Keratinocyte (primary cell): ENCODE measurements at places on chromosomes 7 and 10.
A peak's percentile ranks its signal among the peaks of the same experiment; 100 is the strongest.

GRCh38 chr7:50835156-50835555, 52.5 kb upstream of the GRB10 start:
- no peak overlapping the region for H3K4me3 ChIP-seq
- peaks cover 42% of the 10 kb centered on the region for H3K27me3 ChIP-seq
- no peaks in the 10 kb centered on the region for H3K36me3 ChIP-seq

GRCh38 chr10:103678178-103678526, 177.2 kb downstream of the SH3PXD2A start:
- DNase-seq: no peak
- peaks cover 36% of the 10 kb centered on the region for H3K4me1 ChIP-seq
- peak overlapping the region; percentile 75 for H3K27ac ChIP-seq

DNA sequence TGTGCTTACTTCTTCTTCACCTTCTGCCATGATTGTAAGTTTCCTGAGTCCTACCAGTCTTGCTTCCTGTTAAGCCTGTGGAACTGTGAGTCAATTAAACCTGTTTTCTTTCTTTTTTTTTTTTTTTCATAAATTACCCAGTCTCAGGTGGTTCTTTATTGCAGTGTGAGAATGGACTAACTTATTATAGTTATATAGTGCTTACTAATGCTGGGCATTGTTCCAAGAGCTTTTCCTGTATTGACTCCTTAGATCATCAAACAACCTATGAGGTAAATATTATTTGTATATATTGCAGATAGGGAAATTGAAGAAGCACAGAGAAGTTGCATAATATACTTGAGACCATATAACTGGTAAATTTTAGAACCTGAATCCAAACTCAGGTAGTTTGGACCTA, 98.1 kb downstream of the MBL2 start:
- no peak for DNase-seq
- no peak overlapping the region for H3K27ac ChIP-seq
- no peaks in the 10 kb centered on the region for H3K4me1 ChIP-seq
- no peaks in the 10 kb centered on the region for H3K36me3 ChIP-seq
- H3K4me3 ChIP-seq: no peak overlapping the region
- H3K27me3 ChIP-seq: no peaks in the 10 kb centered on the region

- peaks cover 4% of the 10 kb centered on the region for H3K4me1 ChIP-seq
- H3K27ac ChIP-seq: no peak overlapping the region
- H3K4me3 ChIP-seq: no peak overlapping the region
- H3K36me3 ChIP-seq: no peaks in the 10 kb centered on the region
- peak; percentile 45 for DNase-seq
- H3K27me3 ChIP-seq: no peaks in the 10 kb centered on the region
Measured at GRCh38 chr10:20598590-20598989, 298.5 kb downstream of the NEBL start.

DNA sequence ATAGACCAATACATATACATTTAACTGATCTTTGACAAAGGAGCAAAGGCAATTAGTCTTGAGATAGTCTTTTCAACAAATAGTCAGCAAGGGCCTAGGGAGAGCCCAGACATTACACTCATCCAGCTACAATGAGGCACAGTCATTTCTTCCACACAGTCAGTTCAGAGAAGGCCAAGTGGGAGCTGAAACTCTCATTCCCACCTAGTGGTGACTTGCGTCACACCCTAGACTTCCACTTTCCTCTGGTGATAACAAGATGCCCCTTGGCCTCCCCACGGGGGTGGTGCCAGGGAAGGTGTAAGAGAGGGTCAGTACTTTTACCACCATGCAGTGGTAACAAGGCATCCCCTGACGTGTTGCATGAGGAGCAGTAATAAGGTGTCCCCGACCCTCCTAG, 8.0 kb downstream of the FRMPD2 start:
- H3K27ac ChIP-seq: no peak overlapping the region
- H3K4me3 ChIP-seq: no peak overlapping the region
- peaks cover 8% of the 10 kb centered on the region for H3K27me3 ChIP-seq
- DNase-seq: no peak

DNA sequence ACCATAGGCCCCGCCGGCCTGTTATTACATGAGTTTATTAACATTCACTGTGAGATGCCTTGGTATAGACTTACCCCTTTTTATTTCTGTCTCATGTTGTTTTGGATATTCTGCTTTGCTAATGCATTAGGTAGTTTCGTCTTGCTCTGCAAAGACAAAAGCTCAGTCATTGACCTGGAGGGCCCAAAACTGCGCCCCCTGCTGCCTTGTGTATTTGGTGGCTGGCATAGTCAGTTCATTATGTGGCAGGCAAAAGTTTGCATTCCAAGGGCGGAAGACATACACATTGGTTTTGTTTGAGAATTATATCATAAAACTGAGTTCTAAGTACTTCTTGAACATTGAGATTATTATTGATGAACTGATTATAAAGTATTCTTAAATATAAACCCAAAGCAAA, 372.5 kb downstream of the SDK1 start:
- no peaks in the 10 kb centered on the region for H3K4me1 ChIP-seq
- no peaks in the 10 kb centered on the region for H3K27me3 ChIP-seq
- no peak overlapping the region for H3K27ac ChIP-seq
- DNase-seq: no peak

GRCh38 chr10:955820-956217, 24.3 kb upstream of the LARP4B start:
- DNase-seq: no peak
- no peaks in the 10 kb centered on the region for H3K4me1 ChIP-seq
- H3K4me3 ChIP-seq: no peak overlapping the region
- no peaks in the 10 kb centered on the region for H3K36me3 ChIP-seq
- no peak overlapping the region for H3K27ac ChIP-seq

GRCh38 chr10:71840177-71840957, 10.7 kb downstream of the PSAP start:
- no peak for DNase-seq
- H3K4me3 ChIP-seq: no peak overlapping the region
- peaks cover 3% of the 10 kb centered on the region for H3K36me3 ChIP-seq
- H3K27ac ChIP-seq: no peak overlapping the region
- no peaks in the 10 kb centered on the region for H3K27me3 ChIP-seq
- peaks cover 52% of the 10 kb centered on the region for H3K4me1 ChIP-seq

DNA sequence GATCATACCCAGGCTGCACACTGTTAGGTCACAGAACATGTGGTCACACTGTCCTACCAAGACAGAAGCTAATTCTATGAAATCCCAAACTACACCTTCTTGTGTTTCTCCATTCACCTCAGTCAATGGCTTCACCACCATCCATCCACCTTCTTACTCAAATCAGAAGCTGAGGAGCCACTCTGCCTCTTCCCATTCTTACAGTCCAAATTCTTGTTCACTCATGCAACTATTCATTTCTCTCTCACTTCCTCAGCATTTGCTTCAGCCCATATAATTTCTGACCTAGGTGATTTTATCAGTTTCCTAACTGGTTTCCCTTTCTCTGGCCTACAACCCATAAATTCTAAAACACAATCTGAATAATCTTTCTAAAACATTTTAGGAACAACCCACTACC, 229.2 kb downstream of the LRRN3 start:
- H3K36me3 ChIP-seq: no peaks in the 10 kb centered on the region
- DNase-seq: no peak
- H3K4me1 ChIP-seq: no peaks in the 10 kb centered on the region
- no peak overlapping the region for H3K27ac ChIP-seq
- no peaks in the 10 kb centered on the region for H3K27me3 ChIP-seq

- no peak overlapping the region for H3K27ac ChIP-seq
- no peak for DNase-seq
- no peaks in the 10 kb centered on the region for H3K4me1 ChIP-seq
- H3K36me3 ChIP-seq: no peaks in the 10 kb centered on the region
- H3K27me3 ChIP-seq: peaks cover 42% of the 10 kb centered on the region
Measured at GRCh38 chr7:142796501-142797390, 26.0 kb downstream of the PRSS2 start.

- peaks cover 4% of the 10 kb centered on the region for H3K27me3 ChIP-seq
- no peak within 1 kb of the TSS for H3K4me3 ChIP-seq
- H3K4me1 ChIP-seq: peaks cover 3% of the 10 kb centered on the region
- H3K36me3 ChIP-seq: no peaks in the 10 kb centered on the region
- no peak for DNase-seq
- H3K27ac ChIP-seq: no peak within 1 kb of the TSS
Measured at GRCh38 chr7:151047976-151048815, at the start of gene ASIC3. TSS of gene ASIC3 (plus strand) at chr7:151048531. CDS start at chr7:151048886, 355 bp downstream.

DNA sequence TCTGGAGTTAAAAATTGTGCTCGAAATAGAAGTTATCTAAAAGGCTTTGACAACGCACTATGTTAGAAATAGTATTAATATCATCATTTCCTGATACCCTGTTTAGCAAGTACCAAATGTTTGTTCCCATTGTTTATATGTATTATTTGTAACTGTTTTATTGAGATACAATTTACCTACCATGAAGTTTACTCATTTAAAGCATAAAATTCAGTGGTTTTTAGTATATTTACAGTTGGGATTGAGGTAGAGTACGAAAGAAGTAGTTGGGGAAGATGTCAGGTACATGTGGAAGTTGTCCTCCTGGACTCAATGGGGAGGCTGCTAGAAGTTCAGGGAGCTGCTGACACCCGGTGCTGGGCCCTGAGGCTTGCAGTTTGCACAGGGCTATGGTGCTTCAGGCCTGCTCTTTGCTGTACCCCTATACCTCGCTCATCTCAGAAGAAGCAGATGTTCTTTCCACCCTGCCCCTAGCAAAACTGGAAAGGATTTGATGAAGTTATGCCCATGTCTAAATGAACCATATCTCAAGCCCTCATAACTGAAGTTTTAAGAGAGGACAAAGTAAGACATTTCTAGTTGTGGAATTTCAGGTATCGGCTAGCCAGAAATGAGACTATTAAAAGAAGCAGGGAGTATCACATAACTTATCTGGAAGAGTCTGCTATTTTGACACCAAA, 25.2 kb upstream of the WNT16 start:
- H3K36me3 ChIP-seq: no peaks in the 10 kb centered on the region
- no peak for DNase-seq
- no peak overlapping the region for H3K27ac ChIP-seq

- H3K36me3 ChIP-seq: no peaks in the 10 kb centered on the region
- H3K4me1 ChIP-seq: no peaks in the 10 kb centered on the region
- no peak for DNase-seq
- H3K4me3 ChIP-seq: no peak overlapping the region
- no peak overlapping the region for H3K27ac ChIP-seq
Measured at GRCh38 chr7:114741911-114742310, 180.0 kb upstream of the MDFIC start.

DNA sequence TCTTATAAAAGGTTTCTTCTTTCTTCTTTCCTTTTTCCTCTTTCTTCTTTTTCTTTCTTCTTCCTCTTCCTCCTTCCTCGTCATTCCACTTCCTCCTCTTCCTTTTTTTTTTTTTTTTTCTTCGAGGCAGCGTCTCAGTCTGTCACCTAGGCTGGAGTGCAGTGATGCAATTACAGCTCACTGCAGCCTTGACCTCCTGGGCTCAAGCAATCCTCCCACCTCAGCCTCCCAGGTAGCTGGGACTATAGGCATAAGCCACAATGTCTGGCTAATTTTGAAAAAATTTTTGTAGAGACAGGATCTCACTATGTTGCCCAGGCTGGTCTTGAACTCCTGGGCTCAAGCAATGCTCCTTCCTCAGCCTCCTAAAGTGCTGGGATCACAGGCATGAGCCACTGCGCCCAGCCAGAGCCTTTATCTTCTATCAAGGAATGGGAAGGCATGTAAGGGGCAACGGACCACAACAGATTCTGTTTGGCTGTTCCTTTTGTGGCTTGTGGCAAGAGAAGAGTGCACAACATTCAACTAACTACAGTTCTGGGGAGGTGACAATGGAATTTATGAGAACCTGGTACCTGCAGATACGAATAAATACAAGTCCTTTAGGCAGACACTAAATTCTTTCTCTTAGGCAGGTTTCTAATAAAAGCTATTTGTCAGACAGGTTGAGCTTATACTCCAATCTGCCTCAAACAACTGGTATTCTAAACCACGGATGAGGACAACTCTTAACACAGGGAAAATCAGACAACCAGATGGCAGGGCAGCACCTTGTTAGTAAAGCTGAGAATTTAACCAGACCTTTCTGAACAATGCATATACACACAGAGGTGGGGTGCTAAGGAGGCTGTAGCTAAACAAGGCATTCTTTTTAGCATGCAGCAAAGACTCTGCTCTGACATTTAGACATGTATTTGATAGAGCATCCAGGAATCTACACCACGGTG, 100.3 kb downstream of the DOCK4 start:
- no peak for DNase-seq
- no peaks in the 10 kb centered on the region for H3K36me3 ChIP-seq
- no peaks in the 10 kb centered on the region for H3K27me3 ChIP-seq

DNA sequence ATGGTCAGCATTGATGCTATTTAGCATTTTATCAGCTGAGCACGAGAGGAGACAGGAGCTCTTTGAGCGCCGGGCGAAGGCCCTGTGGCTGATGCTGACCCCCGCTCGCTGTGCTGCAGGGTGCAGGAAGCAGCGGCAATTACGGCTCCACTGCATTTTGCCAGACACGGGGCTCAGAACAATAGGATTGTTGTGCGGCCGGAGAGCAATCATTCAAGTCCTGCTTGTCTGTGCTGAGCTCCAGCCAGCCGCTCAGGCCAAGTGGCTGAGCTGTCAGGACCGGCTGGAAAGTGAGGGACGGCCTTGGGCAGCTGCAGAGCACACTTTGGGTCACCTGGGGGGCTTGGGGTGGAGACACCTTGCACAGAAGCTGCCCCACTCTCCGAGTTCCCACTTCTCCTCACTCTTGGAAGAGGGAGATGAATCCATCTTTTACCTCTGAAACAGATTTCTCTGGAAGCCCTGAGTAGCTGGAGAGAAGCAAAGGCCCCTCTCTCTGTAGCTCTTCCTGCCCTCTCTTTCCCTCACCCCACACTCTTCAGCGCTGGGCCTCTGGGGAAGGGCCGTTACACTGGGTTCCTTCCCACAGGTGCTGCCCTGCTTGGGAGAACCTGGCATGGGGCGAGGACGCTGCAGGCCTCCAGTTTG, 17.3 kb upstream of the ADARB2 start:
- no peaks in the 10 kb centered on the region for H3K4me1 ChIP-seq
- H3K4me3 ChIP-seq: no peak overlapping the region
- H3K27me3 ChIP-seq: no peaks in the 10 kb centered on the region
- no peak overlapping the region for H3K27ac ChIP-seq
- no peaks in the 10 kb centered on the region for H3K36me3 ChIP-seq

- H3K36me3 ChIP-seq: no peaks in the 10 kb centered on the region
- H3K4me1 ChIP-seq: peaks cover 3% of the 10 kb centered on the region
- no peak for DNase-seq
- H3K27ac ChIP-seq: no peak overlapping the region
- no peaks in the 10 kb centered on the region for H3K27me3 ChIP-seq
- H3K4me3 ChIP-seq: no peak overlapping the region
Measured at GRCh38 chr10:60810437-60811182, 32.3 kb downstream of the CDK1 start.

- peak overlapping the region; percentile 63 for H3K27ac ChIP-seq
- peak; percentile 97 for DNase-seq
- H3K4me1 ChIP-seq: peaks cover 27% of the 10 kb centered on the region
- H3K4me3 ChIP-seq: no peak overlapping the region
Measured at GRCh38 chr10:77350711-77351119, 286.9 kb downstream of the KCNMA1 start.
